Articular chondrocyte of knee joint (primary cell): ENCODE measurements at places on chromosomes 5 and 9. TPM values are rescaled to one million over a fixed set of nuclear protein-coding genes. Genes with fewer than 3 reads are reported as not detected.

The GLRA1 gene
- total RNA-seq, result not detected in 2 replicates

The NDOR1 gene
- total RNA-seq, result 4.0 and 4.1 TPM in 2 replicates

The ADGRV1 gene
- 0.13 and 1.1 TPM in 2 replicates for total RNA-seq

The NELFB gene
- total RNA-seq, result 37.6 and 40.1 TPM in 2 replicates

The ROR2 gene
- 7.7 and 9.7 TPM in 2 replicates for total RNA-seq

The PCDHA9 gene
- 0.11 and 0.26 TPM in 2 replicates for total RNA-seq

The SPINK4 gene
- not detected in 2 replicates for total RNA-seq

The F12 gene
- 0.26 TPM in 1 of 2 replicates, not detected in the other for total RNA-seq

The GTF3C5 gene
- total RNA-seq, result 33.7 and 35.7 TPM in 2 replicates

The GPX3 gene
- 65.6 and 97.7 TPM in 2 replicates for total RNA-seq

The FRMD3 gene
- total RNA-seq, result 0.11 and 0.13 TPM in 2 replicates

The EDIL3 gene
- total RNA-seq, result 442 and 605 TPM in 2 replicates

The PSD2 gene
- total RNA-seq, result 0.11 and 0.13 TPM in 2 replicates

The MYOT gene
- total RNA-seq, result not detected in 2 replicates

The SLC36A2 gene
- not detected in 2 replicates for total RNA-seq

The PNPLA7 gene
- total RNA-seq, result 2.6 and 3.0 TPM in 2 replicates

The KIF4B gene
- not detected in 2 replicates for total RNA-seq

The CTXN3 gene
- total RNA-seq, result 0.11 TPM in 1 of 2 replicates, not detected in the other

The HSPA5 gene
- total RNA-seq, result 147 and 159 TPM in 2 replicates
